ENCODE measurements at places on chromosomes 3 and 15. TPM values are rescaled to one million over a fixed set of nuclear protein-coding genes. Genes with fewer than 3 reads are reported as not detected.

DNA sequence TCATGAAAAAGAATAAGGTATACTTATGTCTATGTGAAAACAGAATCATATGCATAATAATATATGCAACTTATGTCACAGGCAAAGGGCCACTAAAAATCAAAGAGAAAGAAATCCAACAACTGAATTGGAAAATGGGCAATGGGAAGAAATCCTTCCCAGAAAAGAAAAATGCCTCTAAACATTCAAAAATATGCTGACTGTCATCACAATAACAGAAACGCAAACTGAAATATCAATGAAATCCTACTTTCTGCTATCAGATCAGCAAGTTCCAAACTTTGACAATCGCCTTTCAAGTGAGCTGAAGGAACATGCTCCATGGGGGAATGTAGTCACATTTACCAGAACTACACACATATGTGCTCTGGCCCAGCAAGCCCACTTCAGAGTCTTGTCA lies 99.4 kb upstream of the KLF13 start:
- no peaks in the 10 kb centered on the region for H3K27me3 ChIP-seq
- no peak for DNase-seq
- no peaks in the 10 kb centered on the region for H3K4me1 ChIP-seq
- no peaks in the 10 kb centered on the region for H3K36me3 ChIP-seq
- no peak overlapping the region for H3K27ac ChIP-seq

WNT5A gene
- total RNA-seq, result 2.8 TPM

GRCh38 chr3:73215901-73216300 lies 154.4 kb downstream of the EBLN2 start:
- no peaks in the 10 kb centered on the region for H3K27me3 ChIP-seq
- H3K4me1 ChIP-seq, result no peaks in the 10 kb centered on the region
- no peak overlapping the region for H3K27ac ChIP-seq
- no peak overlapping the region for H3K4me3 ChIP-seq
- no peak for DNase-seq
- H3K36me3 ChIP-seq, result no peaks in the 10 kb centered on the region

DNA sequence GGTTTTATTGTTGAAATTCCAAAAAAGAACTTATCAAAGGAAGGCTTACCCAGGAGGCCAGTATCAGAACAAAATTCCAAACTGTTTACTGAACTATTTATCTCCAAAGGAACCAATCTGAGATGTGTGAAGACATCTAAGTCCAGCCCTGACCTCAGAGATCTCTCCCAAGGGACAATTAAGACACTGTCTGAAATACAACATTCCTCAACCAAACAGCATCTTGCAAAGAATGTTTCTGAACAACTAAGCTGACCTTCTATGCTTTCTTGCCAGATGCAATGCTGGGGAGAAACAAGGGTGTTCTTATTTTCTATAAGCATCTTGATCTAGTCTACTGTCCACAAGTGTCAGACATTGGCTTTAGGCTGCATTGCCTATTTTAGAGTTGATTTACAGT lies 13.6 kb downstream of the PDZRN3 start:
- no peaks in the 10 kb centered on the region for H3K27me3 ChIP-seq
- H3K27ac ChIP-seq, result no peak overlapping the region
- H3K36me3 ChIP-seq, result no peaks in the 10 kb centered on the region
- H3K4me1 ChIP-seq, result no peaks in the 10 kb centered on the region
- DNase-seq, result no peak
- H3K4me3 ChIP-seq, result no peak overlapping the region

TMEM212 gene
- total RNA-seq, result not detected

SLC22A13 gene
- not detected for total RNA-seq

GOLGA8N gene
- total RNA-seq, result 3.3 TPM

DNA sequence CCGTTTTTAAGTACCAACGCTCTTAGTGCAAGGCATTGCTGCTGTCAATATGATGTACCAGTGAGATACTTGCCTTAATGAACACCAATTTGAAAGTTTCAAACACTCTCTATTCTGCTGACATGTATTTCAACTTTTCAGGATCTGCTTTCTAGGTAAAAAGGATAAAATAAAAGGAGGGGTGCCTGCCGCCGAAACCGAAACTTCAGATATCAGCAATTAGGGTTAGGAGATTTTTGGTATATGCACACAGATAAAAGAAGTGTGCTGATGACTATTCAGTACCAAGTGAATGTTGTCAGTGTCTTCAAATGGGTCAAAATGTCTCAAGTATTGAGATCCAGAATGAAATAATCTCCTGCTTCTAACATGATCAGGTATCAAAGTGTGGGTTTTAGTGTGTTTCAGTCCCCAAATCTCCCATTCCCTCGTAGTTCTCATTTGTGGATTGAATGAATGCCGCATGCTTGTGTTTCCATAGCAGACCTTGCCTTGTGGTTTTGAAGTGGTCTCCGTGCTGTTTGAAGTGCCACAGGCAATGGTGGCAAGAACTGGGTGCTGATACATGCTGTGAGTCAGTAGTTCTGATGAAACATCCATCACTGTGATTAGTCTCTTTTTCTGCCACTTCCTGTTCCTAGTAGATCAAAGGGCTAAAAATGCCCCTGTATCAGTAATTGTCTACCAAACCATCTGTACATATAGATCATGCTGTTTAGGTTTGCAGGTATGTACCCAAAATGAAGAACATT lies 22.5 kb downstream of the CHST14 start:
- no peaks in the 10 kb centered on the region for H3K4me1 ChIP-seq
- H3K4me3 ChIP-seq, result no peak overlapping the region
- H3K27me3 ChIP-seq, result no peaks in the 10 kb centered on the region

All from right atrium auricular region (tissue), 2 donors.